ENCODE measurements at places on chromosomes 4 and X.

DNA sequence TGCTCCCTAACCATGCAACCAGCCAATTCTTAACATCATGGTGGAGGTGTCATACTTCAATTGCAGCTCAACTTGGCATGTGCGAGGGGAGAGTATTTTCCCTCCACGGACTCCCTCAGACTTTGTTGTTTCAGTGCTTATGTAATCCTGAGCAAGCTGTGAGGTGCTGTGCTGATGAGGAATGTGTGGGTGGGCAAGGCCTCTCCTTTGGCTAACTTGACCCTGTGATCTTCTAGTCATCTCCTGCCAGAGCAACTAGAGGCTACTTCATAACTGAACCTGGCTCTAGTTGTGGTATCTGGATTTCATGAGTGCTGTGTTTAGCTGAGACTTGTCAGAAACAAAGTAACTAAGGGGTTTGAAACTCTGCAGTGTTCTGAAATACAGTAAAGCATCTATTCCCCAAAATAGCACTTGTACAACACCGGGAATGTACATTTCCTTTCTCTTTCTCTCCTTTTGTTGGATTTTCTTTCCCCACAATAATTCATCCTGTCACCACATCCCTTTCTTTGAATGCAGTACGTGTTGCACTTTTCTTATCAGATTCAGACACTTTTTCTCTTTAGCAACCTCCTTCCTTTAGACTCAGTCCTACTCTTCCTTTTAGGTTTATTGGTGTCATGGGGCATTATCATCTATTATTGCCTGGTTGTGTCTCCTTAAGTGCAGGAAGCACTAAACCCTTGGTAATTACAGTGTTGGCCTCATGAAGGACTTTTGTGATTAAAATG lies 415.2 kb upstream of the NR3C2 start:
- no peak for DNase-seq

GRCh38 chr4:109389369-109390114 lies 44.1 kb upstream of the SEC24B start:
- DNase-seq = no peak

DNA sequence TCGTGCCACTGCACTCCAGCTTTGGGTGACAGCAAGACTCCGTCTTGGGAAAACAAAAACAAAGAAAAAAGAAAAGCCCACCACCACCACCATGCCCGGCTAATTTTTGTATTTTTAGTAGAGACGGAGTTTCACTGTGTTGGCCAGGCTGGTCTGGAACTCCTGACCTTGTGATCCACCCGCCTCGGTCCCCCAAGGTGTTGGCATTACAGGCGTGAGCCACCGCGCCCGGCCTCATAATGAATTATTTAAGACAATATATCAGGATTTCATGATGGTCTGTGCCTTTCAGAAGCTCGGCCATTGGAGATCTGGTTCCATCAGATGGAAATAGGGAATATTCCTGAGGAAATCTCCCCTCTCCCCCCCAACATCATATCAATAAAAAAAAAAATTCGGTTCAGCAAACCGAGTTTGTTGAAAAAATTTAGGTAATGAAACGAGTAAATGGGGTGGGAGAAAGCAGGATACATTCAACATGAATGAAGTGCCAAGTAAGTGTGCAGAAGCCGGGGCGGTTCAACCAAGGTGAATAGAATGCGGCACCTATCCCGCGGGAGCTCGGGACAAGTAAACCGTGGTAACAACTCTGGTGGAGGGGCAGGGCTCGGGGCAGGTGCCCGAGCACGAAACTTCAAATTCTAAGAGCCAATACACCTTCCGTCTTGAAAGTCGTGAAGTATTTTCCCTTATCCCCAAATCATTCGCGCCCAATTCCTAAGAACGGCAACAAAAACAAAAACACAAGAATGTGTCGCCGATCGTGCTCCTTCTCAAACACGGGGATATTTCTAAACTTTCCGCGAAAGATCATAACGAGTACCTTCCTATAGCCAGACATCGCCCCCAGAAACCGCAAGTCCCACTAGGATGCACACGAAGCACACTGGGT lies 773 bp upstream of the TXLNG start:
- DNase-seq = peak; percentile 31

- DNase-seq = no peak
Measured at GRCh38 chr4:98232202-98232601, 29.0 kb upstream of the RAP1GDS1 start.

DNA sequence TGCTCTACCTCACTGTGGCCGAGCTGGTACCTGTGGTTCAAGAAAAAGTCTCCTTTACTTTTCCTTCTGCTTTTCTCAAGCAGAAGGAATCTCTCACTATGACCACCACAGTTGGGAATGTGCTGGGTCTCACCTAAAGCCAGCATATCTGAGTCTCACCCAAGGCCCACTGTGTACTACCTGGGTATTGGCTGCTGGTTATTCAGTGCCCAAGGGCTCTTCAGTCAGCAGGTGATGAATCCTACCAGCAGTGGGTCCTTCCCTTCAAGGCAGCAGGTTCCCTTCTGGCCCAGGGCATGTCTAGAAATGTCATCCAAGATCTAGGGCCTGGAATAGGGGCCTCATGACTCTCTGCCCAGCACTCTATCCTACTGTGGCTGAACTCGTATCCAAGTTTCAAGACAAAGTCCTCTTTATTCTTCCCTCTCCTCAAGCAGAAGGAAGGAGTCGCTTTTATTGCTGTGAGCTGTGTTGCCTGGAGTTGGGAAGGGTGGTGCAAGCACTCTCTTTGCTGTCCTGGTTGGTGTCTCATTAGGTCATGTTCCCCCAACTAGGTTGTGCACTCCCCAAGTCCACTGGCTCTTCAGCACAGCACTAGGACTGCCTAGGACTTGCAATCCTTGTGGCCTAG lies 6.1 kb downstream of the CXCL10 start:
- no peak for DNase-seq

DNA sequence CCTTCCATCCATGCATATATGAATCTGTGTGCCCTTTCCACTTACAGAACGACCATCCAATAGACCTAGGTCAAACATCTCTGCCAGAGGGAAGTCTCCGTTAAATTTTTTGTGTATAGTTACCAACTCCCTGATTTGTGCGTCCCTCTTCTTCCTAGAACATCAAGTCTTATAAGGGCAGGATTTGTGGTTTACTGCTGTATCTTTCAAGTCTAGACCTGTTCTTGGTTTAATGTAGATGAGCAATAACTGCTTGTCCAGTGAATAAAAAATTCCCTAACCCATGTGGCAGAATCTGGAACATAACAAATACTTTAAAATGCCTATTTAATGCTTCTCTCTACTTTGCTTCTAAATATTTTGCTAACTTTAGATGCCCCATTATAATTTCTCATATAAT lies 988.8 kb downstream of the RAPGEF2 start:
- no peak for DNase-seq

- no peak for DNase-seq
Measured at GRCh38 chrX:106874075-106874474, 29.1 kb downstream of the RIPPLY1 start.

GRCh38 chrX:39900777-39901170 lies 197.0 kb downstream of the BCOR start:
- DNase-seq = no peak

- DNase-seq = no peak
Measured at GRCh38 chrX:69032601-69033000, 132.7 kb downstream of the PJA1 start.

DNA sequence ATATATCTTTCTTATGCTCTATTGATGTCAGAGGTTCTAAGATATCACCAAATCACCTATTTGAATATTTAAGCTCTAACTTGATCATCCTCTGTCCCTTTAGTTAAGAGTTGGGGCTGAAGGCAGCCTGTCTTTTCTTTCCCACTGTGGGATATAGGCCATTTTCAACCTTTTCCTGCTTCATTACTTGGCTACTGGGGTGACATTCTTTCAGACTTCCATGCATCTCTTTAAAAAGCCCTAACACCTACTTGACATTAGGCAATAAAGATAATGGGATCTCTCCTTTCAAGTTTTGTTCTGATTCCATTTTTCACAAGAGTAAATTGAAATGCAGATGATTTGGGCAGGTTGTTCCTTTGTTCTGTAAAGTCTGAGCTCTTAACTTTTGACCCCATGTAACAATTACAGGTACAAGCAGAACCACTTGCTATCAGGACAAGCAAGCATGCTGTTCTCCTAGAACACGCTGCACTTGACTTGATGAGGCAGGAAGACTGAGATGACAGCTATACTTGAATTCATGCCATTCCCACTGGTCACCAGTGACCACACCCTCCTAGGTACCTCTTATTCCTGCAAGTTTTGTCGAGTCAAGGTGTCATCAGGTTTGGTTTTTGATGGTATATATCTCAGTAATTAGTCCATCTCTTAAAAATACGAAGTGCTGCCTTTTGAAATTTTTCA lies 18.2 kb downstream of the HOPX start:
- no peak for DNase-seq

DNA sequence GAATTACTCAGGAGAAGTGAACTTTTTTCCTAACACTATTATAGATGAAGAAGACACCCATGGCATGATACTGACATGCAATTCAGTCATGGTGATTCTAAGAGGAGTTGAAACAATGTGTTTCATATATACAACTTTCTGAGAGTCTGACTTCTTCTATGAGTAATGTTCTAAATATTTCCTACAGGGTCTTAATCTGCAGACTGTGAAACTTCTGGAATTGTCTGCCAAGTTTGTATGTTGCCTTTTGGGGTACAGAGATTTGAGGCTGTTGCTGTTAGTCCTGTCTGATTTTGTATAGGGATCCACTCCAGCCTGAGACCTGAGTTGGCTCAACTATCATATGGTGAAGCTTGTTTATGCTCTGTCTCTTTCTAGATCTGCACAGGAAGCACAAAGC lies 160.6 kb upstream of the GATB start:
- no peak for DNase-seq

DNA sequence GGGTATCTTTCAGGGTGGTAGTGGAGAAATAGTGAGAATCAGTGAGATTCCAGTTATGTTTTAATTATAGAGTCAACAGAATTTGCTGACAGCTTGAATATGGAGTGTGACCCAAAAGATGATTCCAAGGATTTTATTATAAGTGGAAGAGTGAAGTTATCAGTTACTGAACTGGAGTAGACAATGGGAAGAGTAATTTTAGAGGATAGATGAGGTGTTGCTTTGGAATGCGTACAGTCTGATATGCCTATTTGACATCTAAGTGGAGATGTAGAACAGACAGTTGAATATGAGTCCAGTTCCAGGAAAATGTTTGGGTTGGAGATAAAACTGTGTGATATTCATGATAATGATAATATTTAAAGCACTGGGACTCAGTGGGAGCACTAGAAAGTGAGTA lies 174.2 kb downstream of the MAPK10 start:
- no peak for DNase-seq

DNA sequence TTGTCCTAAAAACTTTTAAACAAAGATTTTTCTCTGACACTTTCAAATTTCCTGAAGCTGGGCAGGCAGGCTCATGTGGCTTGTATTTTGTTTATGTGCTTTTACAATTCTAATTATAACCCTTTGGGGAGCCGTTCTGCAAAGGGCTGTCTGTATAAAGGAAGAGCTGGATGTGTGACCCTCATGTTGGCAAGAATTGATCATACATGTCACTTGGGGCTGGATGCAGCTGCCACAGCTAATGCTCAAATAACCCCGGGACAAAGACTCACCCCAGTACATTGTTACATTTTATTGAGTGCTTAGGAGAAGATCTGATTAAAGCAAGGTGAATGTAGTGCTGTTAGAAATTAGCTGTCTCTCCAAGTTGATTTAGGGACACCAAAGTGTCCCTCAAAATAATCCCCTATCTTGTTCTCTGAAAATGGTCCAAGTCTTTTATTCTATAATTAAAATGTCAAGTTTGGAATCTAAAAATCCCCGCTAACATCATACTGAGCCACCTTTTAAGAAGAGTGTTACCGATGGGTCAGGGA lies 13.0 kb upstream of the DAPP1 start:
- no peak for DNase-seq

DNA sequence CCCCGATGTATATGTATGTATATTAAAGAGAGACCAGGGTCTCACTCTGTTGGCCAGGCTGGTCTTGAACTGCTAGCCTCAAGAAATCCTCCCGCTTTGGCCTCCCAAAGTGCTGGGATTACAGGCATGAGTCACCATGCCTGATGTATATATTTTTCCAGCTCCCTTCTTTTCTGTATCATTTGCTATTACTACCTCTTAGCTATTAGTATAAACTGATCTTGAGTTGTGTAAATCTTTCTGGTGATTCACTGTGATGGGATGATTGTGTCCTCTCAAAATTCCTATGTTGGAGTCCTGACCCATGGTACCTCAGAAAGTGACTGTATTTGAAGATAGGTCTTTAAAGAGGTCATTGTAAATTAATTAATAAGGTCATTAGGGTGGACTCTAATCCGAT lies 53.1 kb downstream of the HPRT1 start:
- no peak for DNase-seq

- peak; percentile 71 for DNase-seq
Measured at GRCh38 chr4:101418055-101418454, 70.7 kb upstream of the PPP3CA start.

DNA sequence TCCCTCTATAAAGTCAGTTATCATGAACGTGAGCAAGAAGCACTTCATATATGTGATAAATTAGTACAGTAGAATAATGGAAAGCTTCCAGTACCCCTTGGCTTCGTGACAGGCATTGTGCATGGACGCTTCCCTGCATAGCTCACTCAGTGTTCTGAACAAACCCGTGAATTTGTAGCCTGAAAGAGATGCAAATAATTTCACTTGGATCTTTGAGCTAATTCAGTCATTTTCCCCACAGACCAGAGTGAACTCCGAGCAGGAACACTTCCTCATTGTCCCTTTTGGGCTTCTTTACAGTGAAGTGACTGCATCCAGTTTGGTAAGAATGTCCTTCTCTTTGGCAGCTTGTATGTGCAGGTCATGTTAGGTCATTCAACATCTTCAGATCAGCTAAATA lies 50.1 kb downstream of the ADD1 start:
- DNase-seq = no peak

- DNase-seq = no peak
Measured at GRCh38 chr4:77158487-77158861, 1.5 kb downstream of the CCNG2 start.

GRCh38 chr4:119664168-119664907 lies 35.7 kb upstream of the PDE5A start:
- DNase-seq = no peak

- no peak for DNase-seq
Measured at GRCh38 chr4:168907119-168907698, 102.8 kb downstream of the CBR4 start.

DNA sequence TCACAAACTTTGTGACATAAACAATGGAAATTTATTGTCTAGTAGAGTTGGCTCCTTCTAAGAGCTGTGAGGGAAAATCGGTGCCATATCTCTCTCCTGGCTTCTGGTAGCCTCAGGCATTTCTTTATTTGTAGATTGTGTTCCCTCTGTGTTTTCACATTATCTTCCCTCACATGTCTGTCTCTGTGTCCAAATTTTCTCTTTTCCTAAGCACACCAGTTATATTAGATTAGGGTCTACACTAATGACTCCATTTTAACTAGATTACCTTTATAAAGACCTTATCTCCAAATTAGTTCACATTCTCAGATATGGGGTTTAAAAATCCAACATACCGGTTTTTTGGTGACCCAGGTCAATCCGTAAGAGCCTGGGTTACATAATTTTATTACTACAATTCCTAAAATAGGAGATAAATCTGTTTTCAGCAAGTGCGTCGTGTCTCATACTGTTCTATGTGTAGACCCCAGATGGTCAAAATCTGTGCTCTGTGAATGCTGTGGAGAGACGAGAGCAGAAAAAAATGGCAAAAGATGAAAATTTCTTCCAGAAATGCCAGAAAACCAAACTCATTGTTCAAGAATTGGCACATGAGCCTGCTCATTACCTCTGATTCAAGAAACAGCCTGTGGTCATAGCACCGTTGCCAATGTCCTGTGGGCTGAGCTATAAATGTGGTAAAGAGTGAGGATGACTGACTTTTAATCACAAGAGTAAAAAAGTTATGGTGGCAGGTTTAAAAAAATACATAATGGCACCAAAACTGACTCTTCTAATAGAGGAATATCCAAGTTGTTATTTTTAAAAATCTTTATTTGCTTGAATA lies 574.7 kb downstream of the PCDH7 start:
- DNase-seq = no peak

Data from stimulated activated CD8-positive, alpha-beta memory T cell treated with anti-CD3 and anti-CD28 coated beads, Interleukin-4, amount 100 ng/mL, for 48 hours (primary cell).